Stimulated activated CD4-positive, alpha-beta T cell treated with anti-CD3 and anti-CD28 coated beads, TNF-alpha, amount 100 ng/mL, for 4 hours (primary cell): ENCODE measurements at places on chromosomes 12 and 14.
A peak's percentile ranks its signal among the peaks of the same experiment; 100 is the strongest.

DNA sequence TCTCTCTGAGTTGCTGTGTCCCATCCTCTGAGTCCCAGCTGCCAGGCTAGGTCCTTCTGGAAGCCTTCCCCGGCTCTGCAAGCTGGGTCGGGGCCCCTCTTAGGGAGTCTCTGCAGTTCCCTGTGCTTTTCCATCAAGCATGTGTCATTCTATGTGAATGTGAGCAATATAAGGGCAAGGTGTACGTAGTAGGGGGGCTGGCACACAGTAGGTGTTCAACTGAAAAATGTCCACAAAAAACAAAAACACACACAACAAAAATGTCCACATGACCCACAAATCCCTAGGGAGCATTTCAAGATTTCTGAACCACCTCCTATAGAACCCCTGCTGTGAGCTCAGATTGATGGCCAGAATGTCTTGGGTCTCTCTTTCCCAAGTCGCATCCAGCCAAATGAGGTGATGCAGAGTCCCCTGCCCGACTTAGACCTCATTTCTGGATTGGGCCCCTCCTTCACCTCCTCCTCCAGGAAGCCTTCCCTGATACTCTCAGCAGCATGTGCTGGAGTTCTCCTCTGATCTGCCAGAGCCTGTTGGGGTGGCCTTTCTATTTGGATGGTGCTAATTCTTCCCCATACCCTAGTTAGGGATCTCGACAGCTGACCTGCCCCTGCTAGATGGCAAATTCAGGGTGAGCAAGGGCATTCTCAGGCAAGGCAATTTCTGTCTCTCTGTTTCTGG is 196.1 kb upstream of the LHX5 start:
- no peak for DNase-seq

DNA sequence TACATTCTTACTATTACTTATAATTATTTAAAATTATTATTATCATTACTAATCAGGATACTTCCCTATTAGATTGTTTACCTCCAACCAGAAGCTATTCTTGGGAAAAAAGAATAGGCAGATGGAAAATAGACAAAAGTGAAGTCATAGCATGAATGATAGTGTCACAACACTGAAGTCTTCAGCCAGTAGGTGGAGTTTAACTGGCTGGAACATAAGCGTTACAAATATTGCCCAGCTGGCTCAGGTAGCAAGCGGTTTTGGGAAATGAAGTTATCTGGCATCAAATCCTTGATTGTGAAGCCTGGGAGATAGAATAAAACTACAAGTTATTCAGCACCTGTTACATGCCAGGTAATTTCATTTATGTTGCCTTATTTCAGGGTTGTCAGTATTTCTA is 762.9 kb downstream of the C12orf50 start:
- no peak for DNase-seq

- no peak for DNase-seq
Observed at GRCh38 chr12:25866586-25867378, 91.7 kb upstream of the RASSF8 start.

GRCh38 chr12:52587563-52587962 is 13.7 kb downstream of the KRT72 start:
- DNase-seq: no peak

DNA sequence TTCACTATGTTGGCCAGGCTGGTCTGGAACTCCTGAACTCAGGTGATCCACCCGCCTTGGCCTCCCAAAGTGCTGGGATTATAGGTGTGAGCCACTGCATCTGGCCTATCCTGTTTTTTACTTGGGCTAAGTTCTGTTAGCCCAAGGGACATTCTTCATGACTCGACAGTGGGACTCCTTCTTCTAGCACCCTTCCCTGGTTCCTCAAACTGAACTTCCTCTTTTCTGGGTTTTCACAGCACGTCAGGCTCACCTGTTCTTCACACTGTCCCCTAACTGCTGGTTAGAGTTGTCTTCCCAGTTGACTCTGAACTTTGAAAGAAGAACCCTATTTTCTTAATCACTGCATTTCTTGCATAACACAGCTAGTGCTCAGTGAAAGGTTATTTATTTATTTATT is 22.5 kb downstream of the CABP1 start:
- no peak for DNase-seq

DNA sequence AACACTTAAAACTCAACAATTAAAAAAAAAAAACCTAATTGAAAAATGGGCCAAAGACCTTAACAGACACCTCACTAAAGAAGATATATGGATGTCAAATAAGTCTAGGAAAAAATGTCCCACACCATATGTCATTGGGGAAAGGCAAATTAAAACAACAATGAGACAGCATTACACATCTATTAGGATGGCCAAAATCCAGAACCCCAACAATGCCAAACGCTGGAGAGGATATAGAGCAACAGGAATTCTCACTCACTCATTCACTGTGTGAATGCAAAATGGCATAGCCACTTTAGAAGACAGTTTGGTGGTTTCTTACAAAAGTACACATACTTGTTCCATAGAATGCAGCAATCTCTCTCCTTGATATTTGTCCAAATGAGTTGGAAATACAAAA is 173.7 kb downstream of the SLC25A21 start:
- no peak for DNase-seq

GRCh38 chr12:58268069-58268468 is 326.7 kb downstream of the ATP23 start:
- DNase-seq: no peak

GRCh38 chr12:123119808-123120207 is 31.1 kb downstream of the PITPNM2 start:
- DNase-seq: peak; percentile 29

DNA sequence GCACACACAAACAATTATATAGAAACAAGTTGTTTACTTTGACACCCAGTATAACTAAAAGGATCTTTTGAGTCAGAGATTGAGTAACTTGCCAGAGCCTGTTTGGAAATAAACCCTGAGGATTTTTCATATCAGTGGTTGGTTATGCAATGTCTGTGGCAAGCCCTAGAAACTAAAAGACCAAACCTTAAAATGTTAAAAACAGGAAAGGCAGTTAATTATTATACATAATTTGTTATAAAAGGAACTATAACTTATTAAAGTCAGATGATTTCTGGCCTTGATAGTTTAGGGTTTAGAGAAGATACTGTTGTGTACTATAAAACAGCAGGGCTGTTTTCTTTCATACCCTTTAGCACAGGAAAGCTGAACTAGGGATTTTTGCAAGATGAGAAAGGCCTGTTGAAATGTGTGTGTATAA is 44.1 kb downstream of the PSEN1 start:
- no peak for DNase-seq

DNA sequence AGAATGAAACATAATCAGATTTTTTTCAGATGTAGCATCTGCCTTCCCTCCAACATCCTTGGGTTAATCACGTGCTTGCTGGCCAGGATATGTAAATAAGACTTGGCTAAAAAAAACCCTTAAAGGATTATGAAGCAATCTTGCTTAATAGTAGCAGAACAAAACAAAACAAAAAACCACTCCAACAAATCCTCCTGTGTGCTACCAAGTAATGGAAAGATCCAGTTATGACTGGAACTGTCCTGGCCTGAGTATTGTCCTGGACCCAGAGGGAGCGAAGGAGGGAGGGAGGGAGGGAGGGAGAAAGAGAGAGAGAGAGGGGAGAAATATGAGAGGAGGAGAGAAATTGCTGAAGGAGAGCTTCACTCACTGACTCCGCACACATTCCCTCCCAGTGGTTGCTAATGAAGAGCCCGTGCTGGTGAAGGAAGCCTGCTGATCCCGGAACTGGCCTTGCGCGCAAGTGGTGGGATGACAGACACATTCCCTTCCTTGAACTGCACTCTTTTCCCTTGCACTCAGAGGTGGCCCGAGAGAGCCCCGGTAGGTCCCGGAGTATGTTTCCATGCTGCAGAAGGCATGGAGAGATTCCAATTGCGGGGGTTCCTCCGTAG is 57.2 kb downstream of the HMGA2 start:
- DNase-seq: no peak

GRCh38 chr12:121441555-121441954 is 41.6 kb downstream of the RNF34 start:
- DNase-seq: no peak

DNA sequence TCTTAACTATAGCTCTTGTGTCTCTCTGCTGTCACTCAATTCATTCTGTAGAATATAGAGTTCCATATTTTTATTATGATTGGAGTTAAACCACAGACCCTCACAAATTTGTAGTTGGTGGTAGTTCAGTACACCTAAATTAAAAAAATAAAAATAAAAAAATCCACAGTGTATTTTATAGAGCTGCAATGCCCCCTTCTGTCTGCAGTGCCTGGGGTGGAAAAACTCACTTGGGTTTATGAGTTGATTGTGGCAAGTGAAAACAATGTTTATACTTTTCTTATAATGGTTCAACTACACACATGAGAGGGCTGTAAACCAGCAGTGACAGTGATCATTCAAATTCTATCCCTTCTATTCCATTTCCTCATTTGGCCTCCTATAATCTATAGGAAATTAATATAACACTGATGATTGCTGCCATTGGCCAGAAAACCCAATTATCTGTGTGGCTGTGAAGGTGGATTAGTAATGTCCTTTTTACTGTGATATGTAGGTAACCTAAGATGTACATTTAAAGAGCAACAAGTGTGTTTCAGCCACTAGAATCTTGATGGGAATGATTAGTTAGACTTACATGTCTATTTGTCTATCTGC is 166.9 kb upstream of the LRIG3 start:
- DNase-seq: no peak

DNA sequence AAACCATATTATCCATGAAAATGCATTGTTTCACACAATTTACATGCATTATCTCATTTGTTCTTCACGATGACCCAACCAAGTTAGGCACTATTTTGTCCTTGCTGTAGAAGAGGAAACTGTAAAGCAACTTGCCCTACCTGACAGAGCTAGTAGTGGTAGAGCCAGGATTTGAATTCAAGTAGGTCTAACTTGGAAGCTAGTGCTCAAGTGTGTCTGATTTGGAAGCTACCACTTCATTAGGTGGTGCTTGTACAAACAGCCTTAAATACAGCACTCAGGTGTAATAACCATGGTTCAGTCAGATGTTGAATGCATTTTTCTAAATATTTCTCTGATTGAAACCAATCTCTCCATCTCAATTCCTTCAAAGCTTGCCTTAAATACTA is 123.6 kb downstream of the PAWR start:
- DNase-seq: no peak

GRCh38 chr14:28870033-28870564 is 103.5 kb downstream of the FOXG1 start:
- DNase-seq: no peak

- no peak for DNase-seq
Observed at GRCh38 chr12:89528434-89528833, 2.6 kb upstream of the POC1B start.

DNA sequence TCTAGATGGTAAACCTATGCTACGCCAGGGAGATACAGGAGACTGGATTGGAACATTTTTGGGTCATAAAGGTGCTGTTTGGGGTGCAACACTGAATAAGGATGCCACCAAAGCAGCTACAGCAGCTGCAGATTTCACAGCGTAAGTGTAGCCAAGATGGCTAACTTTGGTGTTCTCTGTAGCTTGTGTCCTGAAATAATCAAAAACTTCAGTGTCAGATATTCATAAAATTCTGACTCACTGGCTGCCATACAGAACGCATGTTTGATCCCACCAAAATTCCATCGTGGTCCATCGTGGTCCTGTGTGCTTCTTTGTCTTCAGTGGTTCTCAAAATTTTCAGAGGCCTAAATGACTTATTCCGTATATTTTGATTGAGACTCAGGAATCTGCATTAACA is 1.3 kb downstream of the STRAP start:
- DNase-seq: no peak

DNA sequence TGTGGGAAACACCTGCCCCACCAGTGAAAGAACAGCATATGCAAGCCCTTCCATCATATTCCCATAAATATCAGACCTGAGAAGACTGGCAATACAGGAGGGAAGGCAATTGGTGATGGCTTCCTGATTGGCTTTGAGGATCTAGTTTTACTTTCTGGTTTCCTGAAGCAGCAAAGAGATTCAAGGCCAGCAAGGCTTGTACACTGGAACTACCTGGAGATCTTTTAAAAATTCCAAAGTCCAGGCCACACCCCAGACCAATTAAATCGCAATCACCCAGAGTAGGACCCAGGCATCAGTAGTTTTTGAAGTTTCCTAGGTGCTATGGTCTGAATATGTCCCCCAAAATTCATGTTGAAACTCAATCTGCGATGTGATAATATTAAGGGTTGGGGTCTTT is 2.9 kb upstream of the TEP1 start:
- DNase-seq: no peak

DNA sequence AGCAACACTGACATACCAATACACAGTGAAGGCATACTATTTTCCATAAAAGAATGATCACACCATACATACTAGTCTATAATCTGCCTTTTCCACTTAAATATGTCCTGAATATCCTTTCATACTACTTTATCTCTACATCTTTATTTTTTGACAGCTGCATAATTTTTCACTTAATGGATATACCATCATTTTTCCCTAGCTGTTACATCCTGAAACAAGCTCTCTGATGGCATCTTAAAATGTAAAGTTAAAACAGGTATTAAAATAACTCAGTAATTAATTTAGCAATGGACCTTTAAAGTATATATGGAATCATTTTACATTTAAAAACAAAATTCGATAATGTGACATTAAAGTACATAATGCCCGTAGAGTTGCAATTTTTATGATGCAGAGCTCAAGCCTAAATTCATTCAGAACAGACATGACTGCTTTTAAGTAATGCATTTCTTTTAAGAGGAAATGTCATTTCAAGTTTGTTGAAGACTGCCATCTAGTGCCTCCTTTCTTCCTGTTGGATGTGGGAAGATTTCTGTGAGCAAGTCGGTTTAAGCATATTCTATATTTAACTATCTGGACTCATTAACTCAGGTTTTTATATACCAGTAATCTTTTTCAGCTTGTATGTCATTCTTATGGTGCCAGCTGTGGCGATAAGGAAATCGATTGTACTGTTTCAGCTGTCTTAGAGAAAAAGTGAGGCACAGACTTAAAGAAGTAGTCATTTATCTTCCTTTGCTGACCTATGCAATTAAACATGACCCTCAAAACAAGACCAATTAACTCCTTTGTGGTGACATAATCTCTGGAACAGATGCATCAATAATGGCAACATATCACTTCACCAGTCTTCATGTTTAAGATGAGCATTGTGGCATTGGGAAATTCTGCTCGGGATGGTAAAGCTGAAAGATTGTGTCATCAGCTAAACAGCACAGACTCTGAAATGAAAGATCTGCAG is 20.3 kb downstream of the PRICKLE1 start:
- no peak for DNase-seq

GRCh38 chr12:128513831-128514230 is 246.9 kb downstream of the TMEM132C start:
- no peak for DNase-seq

GRCh38 chr12:2631653-2632350 is 163.0 kb upstream of the FKBP4 start:
- DNase-seq: no peak

DNA sequence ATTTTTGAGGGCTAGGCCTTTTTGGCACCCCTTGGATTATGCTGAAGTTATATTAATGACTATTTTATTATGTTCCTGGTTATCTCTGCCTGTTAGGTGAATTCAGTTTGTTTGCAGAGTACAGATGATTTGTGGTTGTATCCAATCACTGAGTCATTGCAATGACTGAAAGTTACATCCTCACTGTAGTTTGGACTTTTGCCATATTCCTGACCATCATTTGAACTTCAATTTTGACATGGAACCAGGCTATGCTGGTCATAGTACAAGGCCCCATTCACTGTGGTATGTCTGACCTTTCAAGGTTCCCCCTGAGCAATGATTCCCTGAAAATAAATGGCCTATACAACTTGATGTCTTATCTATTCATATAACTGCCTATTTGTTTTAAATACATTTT is 621.0 kb downstream of the CCER1 start:
- DNase-seq: no peak
